ENCODE measurements at places on chromosomes 1 and 21.

GRCh38 chr1:30151119-30151518, 572.3 kb downstream of the MATN1 start:
- DNase-seq, result no peak

- DNase-seq, result no peak
Measured at GRCh38 chr1:27238032-27238431, 3.6 kb downstream of the WDTC1 start.

GRCh38 chr1:107141491-107142126, 770 bp downstream of the NTNG1 start:
- DNase-seq, result no peak

GRCh38 chr1:9406111-9406510, 113.4 kb downstream of the SPSB1 start:
- no peak for DNase-seq

GRCh38 chr1:31624731-31625514, 7.4 kb downstream of the HCRTR1 start:
- DNase-seq, result no peak

DNA sequence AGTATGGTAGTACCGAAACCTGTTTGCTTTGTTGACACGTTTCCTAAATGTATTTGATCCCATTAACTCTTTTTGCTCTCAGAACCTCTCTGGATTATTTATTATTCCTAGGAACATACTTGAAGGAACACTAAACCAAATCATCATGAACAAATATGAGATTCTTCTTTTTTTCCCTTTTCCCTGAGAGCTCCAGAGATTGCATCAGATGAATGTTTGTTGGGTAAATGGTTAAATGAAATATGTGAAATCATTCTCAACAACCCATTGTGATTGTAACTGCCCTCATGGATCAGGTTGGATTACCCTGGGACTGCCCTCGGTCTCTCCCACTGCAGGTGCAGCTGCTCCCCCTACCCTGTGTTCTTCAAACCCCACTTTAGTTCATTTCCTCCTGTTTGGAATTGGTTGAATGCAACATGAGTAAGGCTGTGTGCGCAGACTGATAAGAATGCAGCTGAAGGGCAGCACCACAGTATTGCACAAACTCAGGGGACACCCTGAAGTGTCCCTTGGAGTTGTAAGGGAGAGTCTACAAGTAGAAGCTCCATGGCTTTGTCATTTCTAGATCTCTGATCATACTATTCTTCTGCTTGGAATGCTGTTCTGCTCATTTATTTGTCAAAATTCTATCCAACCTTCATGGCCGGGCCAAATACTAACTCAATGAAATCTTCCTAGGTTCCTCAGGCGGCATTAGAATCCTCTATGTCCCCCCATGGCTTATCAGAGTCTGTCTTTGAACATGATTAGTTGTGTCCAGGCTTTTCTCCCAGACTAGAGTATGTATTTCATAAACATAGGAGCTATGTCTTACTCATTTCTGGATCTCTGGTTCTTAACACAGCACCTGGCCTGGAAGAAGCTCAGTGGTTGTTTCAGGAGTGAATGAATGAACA, 47.1 kb upstream of the NEK2 start:
- DNase-seq, result no peak

Data from inflammatory macrophage treated with lipopolysaccharide for 4 hours (primary cell).